ENCODE measurements at places on chromosomes 16 and 17.

- DNase-seq, result no peak
These were observed 930.4 kb upstream of the CDH8 start for GRCh38 chr16:62966626-62967025.

- no peak for DNase-seq
These were observed 87.0 kb downstream of the HELZ start for GRCh38 chr17:67157732-67158639.

- DNase-seq, result no peak
These were observed 409.5 kb downstream of the CA10 start for GRCh38 chr17:51748749-51749604.

DNA sequence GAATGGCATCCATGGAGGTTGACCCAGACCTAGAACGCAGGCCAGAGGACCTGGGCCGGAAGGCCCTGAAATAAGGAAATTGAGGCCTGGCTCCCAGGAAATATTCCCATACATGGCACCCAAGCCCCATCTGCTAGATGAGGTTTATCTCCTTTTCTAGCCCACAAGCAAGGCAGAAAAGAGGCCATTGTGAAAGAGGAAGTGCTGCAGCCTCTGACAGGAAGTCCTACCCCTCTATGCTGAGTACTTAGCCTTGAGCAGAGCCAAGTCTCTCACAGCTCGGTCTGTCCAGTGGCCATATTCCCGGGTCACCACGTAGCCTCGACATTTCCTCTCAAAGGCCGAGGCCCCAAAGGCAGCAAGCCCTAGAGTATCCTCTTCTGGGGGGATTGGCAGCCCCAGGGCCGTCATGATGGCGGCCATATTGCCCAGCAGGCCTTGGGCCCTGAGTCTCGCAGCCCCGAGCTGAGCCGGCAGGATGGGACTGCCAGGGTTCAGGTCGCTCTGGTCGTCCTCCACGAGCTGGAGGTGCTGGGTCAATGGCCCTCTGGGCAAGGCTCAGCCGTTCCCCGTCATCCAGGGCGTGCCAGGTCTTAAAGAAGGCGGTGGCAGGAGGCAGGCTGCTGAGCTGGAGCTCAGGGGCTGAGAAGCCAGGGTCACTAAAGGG lies 7.8 kb downstream of the CTF1 start:
- no peak for DNase-seq

GRCh38 chr17:57599271-57600045 lies 145.6 kb downstream of the CCDC182 start:
- DNase-seq, result no peak

DNA sequence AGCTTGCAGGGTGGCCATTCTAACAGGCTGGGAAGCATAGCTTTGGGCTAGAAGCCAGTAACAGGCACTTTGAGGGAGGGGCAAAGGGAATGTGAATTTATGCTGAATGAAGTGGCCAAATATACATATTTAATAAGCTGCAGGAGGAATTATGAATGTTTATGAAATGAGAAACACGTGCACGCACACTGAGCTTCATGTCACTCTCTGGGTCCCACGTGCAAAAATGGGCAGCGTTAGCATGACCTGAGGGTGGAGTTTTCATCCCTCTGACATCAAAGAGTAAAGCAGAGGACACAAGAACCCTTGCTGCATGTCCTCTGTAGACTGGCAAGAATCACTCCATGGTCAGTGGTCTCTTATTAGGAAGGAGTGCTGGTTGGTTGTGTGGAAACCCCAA lies 337.0 kb downstream of the UTP18 start:
- no peak for DNase-seq

GRCh38 chr16:51450376-51450775 lies 299.3 kb upstream of the SALL1 start:
- DNase-seq, result no peak

DNA sequence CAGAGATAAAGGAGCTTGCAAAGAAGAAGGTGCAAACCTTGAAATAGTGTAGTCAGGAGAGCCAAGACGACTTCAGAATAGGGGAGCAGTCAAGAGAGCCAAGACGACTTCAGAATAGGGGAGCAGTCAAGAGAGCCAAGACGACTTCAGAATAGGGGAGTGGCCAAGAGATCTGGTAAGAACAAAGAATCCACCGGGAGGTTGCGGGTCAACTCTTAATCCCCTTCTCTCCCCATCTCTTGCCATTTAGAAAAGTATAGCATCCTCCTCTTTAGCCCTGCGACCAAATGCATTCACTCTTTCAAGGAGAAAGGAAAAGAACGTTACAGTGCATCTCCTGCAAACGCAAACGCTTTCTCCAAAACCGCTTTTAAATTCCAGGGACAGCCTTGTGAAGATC lies 713 bp downstream of the KNOP1 start:
- no peak for DNase-seq

- DNase-seq, result no peak
These were observed 1.1 kb upstream of the TPPP3 start for GRCh38 chr16:67394155-67395104.

GRCh38 chr17:82384730-82385481 lies 13.3 kb downstream of the UTS2R start:
- DNase-seq, result no peak

GRCh38 chr16:68202091-68202519 lies 33.8 kb downstream of the ESRP2 start:
- no peak for DNase-seq

DNA sequence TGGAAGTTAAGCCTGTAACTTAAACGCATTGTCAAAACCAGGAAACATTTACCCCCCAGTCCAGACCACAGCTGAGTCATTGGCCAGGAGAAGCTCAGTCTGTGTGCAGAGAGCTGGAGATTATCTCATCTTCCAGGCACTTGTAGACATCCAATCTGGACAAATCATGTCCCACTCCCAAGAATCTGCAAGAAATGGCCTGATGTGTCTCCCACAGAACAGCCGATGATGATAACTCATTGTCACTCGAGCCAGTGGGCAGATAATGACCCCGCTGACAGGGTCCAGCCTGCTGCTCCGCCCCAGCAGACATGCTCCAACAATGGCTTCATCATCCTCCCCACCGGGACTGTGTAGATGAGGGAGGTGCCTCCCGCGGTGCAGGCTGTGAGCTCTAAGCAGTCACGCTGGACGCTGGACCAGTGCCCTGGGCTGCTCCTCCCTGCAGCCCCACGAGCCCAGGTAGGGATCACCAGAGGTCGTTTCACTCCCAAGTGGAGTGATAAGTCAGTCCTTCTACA lies 322.5 kb downstream of the C16orf95 start:
- no peak for DNase-seq

DNA sequence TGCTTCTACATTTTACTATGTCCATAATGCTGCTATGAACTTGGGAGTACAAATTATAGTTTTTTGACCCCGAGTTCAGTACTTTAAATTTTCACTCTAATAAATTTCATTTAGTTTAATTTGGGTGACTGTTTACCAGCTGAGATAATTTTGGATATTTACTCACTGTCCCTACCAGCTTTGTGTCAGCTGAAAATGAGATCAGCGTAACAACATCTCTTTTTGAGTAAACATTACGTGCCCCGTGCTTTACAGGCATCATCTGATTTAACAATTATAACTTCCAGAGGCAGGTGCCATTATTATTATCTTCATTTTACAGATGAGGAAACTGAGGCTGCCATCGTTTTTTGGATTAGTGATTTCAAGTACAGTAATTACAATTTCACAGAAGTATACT lies 15.0 kb downstream of the GFOD2 start:
- DNase-seq, result no peak

DNA sequence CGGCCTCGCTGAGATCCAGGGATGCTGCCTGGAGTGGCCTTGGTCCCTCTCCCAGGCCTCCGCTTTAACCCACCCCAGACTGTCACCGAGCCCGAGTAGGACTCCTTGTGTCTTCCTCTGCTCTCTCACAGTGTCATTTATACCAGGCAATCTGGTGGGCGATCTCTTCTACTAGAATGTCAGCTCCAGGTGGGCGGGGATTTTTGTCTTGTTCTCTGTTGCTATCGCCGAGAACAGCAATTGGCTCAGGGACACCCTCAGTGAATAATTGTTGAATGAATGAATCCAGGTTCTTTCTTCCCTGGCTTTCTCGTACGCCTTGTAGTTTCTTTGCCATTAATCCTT lies 591 bp downstream of the DHX38 start:
- peak; percentile 7 for DNase-seq

DNA sequence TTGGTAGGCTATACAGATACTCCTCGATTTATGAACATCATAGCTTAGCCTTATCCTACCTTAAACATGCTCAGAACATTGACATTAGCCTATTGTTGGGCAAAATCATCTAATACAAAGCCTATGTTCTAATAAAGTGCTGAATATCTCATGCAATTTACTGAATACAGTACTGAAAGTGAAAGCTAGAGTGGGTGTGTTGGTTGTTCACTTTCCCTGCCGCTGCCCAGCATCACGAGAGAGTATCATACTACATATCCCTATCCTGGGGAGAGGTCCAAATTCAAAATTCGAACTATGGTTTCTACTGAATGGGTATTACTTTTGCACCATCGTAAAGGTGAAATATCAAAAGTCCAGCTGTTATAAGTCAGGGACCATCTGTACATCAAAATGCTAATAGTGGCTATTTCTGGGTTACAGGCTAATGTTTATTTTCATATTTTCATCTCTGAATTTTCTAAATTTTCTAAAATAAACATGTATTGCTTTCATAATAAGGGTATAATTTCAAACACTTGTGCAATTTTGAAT lies 54.5 kb downstream of the NACA2 start:
- DNase-seq, result no peak

- DNase-seq, result no peak
These were observed 11.4 kb downstream of the ACSF3 start for GRCh38 chr16:89104930-89105571.

GRCh38 chr16:53937161-53937880 lies 233.4 kb downstream of the FTO start:
- DNase-seq, result no peak

Data from stimulated activated CD4-positive, alpha-beta T cell treated with anti-CD3 and anti-CD28 coated beads, Interleukin-12 subunit alpha, Interleukin-12 subunit beta, amount 100 ng/mL, for 24 hours (primary cell).